ENCODE measurements at places on chromosomes 4 and X.

DNA sequence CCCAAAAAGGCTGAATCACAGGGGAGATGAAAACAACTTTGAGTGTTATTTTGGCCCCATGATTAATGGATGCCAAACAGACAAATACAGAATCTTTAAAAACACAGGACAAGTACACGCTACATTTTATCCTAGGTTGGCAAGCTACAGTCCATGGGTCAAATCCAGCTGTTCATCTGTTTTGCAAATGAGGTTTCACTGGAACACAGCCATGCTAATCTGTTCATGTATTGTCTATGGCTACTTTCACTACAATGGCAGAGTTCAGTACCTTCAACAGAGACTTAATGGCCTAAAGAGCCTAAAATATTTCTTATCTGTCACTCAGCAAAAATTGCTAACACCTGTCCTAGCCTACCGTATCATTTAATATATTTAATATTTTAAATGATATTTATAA lies 1548.5 kb upstream of the IGFBP7 start:
- no peak for DNase-seq

- no peak for DNase-seq
These were observed 57.7 kb downstream of the IL13RA2 start for GRCh38 chrX:114959729-114960128.

- DNase-seq: no peak
These were observed 9.7 kb upstream of the PYURF start for GRCh38 chr4:88533088-88533790.

- peak; percentile 53 for DNase-seq
These were observed 98.9 kb downstream of the CPEB2 start for GRCh38 chr4:15100994-15101695.

DNA sequence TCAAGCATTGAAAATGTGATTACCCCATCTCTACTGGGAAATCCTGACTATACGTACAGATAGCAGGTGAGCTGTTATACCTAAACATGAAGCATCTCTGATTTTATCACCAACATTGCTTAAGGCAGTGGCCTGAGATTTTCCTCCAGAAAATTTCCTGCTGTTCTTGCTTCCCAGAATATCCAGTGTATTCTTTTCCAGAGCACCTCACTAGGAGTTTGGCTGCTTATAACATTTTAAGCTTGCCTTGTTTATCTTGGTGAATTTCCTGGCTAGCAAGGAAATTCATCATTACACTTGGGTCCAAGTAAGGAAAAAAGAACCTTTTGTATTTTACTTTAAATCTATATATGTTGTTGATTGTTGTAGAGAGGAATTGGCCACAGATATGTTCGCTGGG lies 73.0 kb upstream of the CLCN4 start:
- no peak for DNase-seq

- DNase-seq: no peak
These were observed 605.9 kb downstream of the ADGRL3 start for GRCh38 chr4:61805979-61806378.

GRCh38 chr4:158346576-158346975 lies 136.3 kb downstream of the TMEM144 start:
- no peak for DNase-seq

DNA sequence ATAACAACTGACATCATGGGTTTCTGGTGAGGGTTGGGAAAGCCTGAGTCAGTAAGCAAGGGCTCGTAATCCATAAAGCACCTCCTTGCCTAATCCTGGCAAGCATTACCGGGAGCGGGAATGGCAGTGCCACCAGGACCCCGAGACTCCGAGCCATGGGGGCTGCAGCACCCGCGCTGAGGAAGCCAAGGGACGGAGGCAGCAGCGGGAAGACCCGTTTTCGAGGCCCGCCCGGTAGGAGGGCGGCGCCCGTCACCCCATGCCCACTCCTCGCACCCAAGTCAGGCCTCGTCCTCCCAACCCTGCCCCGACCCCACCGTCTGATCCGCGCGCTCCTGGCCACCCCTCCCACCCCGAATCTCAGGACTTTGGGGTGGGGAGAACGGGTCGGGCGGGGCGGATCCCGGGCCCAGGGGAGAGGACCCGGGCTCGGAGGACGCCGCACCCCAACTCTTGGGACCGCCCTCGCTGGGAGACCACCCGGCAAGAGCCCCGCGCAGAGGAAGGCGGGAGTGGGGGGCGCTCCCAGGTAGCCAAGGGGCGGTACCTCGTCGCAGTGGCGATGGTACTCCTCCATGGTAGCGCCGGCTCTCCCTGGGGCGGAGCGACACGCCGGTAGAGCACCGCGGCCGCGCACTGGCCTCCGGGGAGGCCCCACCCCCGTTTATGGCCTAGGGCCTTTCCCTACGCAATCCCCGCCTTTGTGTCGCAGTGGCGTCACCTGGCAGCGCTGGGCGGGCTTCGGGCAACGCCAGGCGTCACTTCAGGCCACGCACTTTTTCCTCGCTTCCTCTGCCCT lies at the start of gene DYNLT3:
DYNLT3 (minus strand) TSS at position 638 of the 799 bp plus-strand sequence; CDS start at position 577, 61 bp downstream.
- DNase-seq: peak; percentile 78
